T-helper 1 cell (primary cell): ENCODE measurements at places on chromosomes 6 and 20.

GRCh38 chr6:6749702-6750491 lies 161.4 kb downstream of the LY86 start:
- no peak for DNase-seq

- no peak for DNase-seq
These were observed 178.8 kb downstream of the SCP2D1 start for GRCh38 chr20:18992418-18992817.

DNA sequence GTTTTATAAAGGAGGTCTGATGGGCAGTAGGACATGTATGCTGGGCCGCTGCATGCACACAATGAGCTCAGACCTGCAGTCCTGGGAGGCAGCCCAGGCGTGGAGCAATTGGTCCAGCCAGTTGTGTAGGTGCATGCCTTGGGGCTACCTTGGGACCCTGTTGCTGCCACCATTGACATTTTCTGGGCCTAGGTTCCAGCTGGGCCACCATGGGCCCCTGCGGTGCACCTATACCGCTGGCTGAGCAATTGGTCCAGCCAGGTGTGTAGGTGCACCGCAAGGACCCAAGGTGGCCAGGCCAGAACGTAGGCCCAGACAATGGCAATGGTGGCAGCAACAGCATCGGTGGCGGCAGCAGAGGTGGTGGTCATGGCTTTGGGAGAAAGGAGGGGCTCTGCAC lies 143.9 kb downstream of the PXDC1 start:
- no peak for DNase-seq

GRCh38 chr6:134004714-134005113 lies 47.7 kb downstream of the SLC2A12 start:
- DNase-seq = no peak

- DNase-seq = no peak
These were observed 18.0 kb downstream of the ATP9A start for GRCh38 chr20:51750037-51750769.

DNA sequence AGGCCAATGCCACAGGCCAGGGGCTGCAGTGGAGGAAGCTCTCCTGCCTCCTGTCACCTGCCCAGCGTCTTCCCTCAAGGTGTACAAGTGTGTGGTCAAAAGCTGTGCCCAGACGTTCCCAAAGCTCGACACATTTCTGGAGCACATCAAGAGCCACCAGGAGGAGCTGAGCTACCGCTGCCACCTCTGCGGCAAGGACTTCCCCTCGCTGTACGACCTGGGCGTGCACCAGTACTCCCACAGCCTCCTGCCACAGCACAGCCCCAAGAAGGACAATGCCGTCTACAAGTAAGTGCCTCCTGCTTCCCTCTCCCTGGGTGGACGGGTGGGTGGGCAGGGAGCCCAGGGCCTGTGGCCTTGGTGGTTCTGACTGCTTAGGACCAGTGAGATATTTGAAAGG lies 38.2 kb downstream of the ZNF341 start:
- DNase-seq = no peak

- no peak for DNase-seq
These were observed 298.4 kb downstream of the BCKDHB start for GRCh38 chr6:80404889-80405288.

GRCh38 chr20:34302723-34303533 lies at the start of gene AHCY:
TSS of gene AHCY (minus strand) at chr20:34303355. CDS start at chr20:34303270, 85 bp downstream.
- DNase-seq = peak; percentile 90
